ENCODE measurements at places on chromosomes 7 and 10.

- no peak for DNase-seq
Measured at GRCh38 chr7:78702770-78703169, 750.7 kb downstream of the MAGI2 start.

- DNase-seq = no peak
Measured at GRCh38 chr7:47552621-47553020, 29.3 kb downstream of the TNS3 start.

DNA sequence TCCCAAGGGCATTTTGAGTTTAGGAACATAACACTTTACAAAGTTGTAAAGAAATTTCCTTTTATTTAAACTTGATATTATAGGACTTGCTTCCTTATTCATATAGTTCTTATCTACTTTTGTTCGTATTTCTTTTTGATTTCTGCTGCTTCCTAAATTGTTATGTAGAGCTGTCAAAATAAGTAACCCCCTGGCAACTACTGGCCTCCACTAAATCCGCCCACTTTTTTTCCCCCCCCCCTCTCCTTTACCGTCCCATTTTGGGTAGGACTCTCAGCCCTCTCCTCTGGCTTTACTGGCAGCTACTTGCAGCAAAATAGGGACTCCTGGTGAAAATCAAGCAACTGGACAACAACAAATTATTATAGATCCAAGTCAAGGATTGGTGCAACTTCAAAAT is 1.1 kb downstream of the SP4 start:
- no peak for DNase-seq

DNA sequence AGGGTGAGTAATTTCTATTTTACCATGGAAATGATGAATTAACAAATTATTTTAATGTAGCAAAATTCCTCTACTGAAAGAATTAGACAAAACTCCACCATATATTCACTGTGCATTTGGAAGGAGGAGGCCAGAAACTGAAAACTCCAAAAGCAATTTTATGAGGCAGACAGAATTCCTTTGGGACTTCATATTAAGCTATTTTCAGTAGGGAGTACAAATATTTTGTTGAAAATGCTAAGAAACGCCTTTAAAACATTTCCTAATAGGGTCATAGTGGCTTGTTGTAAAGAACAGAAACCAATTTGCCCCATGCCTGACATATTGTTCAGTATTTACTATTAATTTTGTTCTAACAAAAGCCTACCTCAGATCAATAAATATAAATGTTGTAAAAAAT is 117.8 kb downstream of the TES start:
- no peak for DNase-seq

- no peak for DNase-seq
Measured at GRCh38 chr7:132773527-132773956, 197.3 kb upstream of the PLXNA4 start.
